ENCODE measurements at places on chromosomes 12 and 14. TPM values are rescaled to one million over a fixed set of nuclear protein-coding genes. Genes with fewer than 3 reads are reported as not detected.

SPTB gene
- under 0.01 TPM for total RNA-seq

MFAP5 gene
- total RNA-seq = 124 TPM

C1RL gene
- 7.1 TPM for total RNA-seq

FAM181A gene
- not detected for total RNA-seq

HAL gene
- under 0.01 TPM for total RNA-seq

M6PR gene
- 207 TPM for total RNA-seq

CFAP251 gene
- 3.8 TPM for total RNA-seq

SLC5A8 gene
- total RNA-seq = not detected

NGB gene
- not detected for total RNA-seq

RGS6 gene
- not detected for total RNA-seq

PRB3 gene
- not detected for total RNA-seq

RTL1 gene
- total RNA-seq = not detected

INHBC gene
- not detected for total RNA-seq

FAM186B gene
- total RNA-seq = 0.28 TPM

KRT75 gene
- total RNA-seq = not detected

DPY19L2 gene
- 1.9 TPM for total RNA-seq

NANOG gene
- total RNA-seq = not detected

INHBE gene
- total RNA-seq = 0.85 TPM

SLC24A4 gene
- total RNA-seq = not detected

TSPAN19 gene
- not detected for total RNA-seq

SERPINA1 gene
- under 0.01 TPM for total RNA-seq

CCDC175 gene
- not detected for total RNA-seq

ANO4 gene
- 0.38 TPM for total RNA-seq

MIP gene
- total RNA-seq = 0.19 TPM

PPP4R4 gene
- total RNA-seq = 2.5 TPM

STXBP6 gene
- 7.7 TPM for total RNA-seq

PKP2 gene
- total RNA-seq = 0.38 TPM

ANKRD9 gene
- 22.6 TPM for total RNA-seq

DCD gene
- not detected for total RNA-seq

PTPRR gene
- total RNA-seq = 2.8 TPM

PLCZ1 gene
- not detected for total RNA-seq

BATF gene
- total RNA-seq = 1.2 TPM

CD163 gene
- total RNA-seq = under 0.01 TPM

EIF2S3B gene
- 0.85 TPM for total RNA-seq

KIF26A gene
- total RNA-seq = under 0.01 TPM

EFS gene
- total RNA-seq = 4.6 TPM

SAMD15 gene
- 2.5 TPM for total RNA-seq

MMP17 gene
- total RNA-seq = 8.5 TPM

KCNC2 gene
- total RNA-seq = not detected

CCDC198 gene
- under 0.01 TPM for total RNA-seq

LHX5 gene
- total RNA-seq = not detected

LETMD1 gene
- total RNA-seq = 18.0 TPM

MIPOL1 gene
- total RNA-seq = 5.9 TPM

OR6C2 gene
- not detected for total RNA-seq

ITPR2 gene
- 21.7 TPM for total RNA-seq

ATP5MC2 gene
- 100 TPM for total RNA-seq

KRT6A gene
- total RNA-seq = 1.4 TPM

GARIN6 gene
- total RNA-seq = not detected
